ENCODE measurements at places on chromosomes 1 and 21.

GRCh38 chr1:27519331-27520258 is 29.6 kb upstream of the WASF2 start:
- no peak for DNase-seq

GRCh38 chr1:6627841-6628545 is 3.3 kb downstream of the THAP3 start:
- DNase-seq = no peak

DNA sequence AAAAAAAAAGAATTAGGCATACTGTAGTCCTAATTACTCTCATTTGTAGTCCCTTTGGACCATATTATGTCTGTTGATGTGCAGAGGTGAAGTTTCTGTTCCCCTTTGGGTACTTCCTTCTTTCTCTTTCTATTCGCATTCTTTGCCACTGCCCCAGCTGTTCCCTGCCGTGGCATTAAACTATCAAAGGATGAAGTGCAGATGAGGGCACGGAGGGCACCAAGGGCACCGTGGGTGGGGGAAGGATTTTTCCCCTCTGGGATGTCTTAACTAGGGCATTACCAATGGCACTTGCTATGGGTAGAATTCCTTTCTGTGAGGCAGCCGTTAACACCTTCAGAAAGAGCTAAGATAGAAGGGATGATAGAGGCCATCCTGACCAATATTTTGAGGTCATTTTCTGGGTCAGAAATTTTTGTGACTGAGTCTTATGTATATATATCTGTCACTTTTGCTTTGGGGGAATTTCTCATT is 4.9 kb upstream of the MAPKAPK2 start:
- DNase-seq = no peak

DNA sequence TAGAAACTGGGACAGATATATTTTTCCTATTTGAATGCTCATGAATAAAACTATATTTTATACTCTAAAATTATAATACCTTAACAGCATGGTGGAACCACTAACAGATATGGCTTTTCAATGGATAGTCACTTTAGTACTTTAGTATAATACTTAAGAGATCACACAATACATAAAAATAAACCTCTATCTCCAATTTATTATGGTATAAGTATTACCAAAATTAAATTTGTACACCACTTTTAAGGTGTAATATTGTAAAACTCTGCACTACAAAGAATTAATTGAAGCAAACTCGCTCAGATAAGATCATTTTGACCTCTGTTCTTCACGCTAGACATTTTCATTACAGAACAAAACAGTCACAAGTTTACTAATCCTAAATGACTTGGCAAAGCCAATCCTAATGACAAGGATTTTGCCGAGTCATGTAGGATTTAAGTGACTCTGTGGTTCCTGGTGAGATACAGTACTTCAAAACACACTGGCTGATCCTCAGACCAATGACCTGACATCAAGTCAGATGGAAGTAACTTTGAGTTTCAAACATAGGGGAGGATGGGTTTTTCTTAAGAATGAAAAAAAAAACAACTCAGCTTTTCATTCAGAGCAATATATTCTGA is 200.6 kb downstream of the SMYD3 start:
- DNase-seq = no peak

- DNase-seq = no peak
Measured at GRCh38 chr1:37763791-37764413, 1.0 kb downstream of the EPHA10 start.

DNA sequence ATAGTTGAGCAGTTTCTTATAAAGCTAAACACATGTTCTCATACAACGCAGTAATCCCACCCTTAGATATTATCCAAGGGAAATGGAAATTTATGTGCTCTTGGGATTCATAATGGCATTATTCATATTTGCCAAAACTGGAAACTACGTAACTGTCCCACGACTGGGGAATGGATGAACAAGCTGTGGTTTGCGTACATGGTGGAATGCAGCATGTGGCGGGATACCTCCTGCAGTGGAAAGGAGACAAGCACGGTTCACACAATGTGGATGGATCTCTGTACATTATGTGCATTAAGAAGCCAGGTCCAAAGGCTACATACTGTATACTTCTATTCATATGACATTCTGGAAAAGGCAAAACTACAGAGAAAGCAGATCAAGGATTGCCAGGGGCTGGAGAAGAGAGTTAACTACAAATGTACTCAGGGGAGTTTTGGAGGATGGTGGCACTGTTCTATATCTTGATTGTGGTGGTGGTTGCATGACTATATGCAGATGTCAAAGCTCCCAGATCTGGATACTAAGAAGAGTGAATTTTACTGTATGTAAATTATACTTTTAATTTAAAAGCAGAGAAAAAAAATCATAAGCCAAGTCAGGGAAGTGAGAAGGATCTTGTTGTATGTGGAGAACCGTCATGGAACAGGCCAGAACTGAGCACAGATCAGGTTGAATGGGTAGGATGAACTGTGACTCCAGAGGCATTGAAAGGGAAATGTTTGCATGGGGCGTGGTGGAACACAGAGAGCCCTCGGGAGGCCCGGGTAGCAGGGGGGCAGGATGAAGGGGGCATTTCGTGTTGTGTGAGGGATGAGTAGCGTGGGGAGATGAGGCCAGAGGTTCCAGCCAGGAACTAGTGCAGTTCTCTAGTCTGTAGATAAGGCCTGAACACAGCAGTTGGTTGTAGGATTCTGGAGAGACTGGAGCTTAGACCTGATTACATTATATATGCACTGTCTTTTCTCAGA is 90.7 kb downstream of the GALNT2 start:
- no peak for DNase-seq
